Cerebellar nuclear complex (tissue), 1 donor: ENCODE measurements at places on chromosomes 4 and X.

GRCh38 chr4:3244747-3245146 is 4.2 kb upstream of the MSANTD1 start:
- DNase-seq, result no peak

- DNase-seq, result no peak
These were observed 257.7 kb upstream of the GNPDA2 start for GRCh38 chr4:44984083-44984482.

DNA sequence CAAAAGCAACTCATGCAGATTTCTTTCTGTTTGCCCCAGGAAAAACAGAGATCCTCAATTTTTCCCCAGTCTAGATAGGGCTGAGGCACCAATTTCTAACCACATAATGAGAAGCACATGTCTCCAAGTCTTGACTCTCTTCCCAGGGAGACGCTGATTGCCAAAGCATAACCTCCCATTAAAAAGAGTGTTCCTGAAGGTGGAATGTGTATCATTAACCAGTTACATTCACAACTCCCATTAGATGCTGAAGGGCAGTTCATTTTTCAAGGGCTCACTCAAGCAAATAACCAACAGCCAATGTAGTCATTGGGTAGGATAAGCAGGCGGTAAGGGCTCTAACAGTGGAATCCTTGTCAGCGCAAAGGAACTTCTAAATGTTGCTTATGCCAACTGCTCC is 27.5 kb downstream of the TMEM47 start:
- DNase-seq, result no peak

- no peak for DNase-seq
These were observed 897.7 kb downstream of the TRIML1 start for GRCh38 chr4:189036906-189037305.

DNA sequence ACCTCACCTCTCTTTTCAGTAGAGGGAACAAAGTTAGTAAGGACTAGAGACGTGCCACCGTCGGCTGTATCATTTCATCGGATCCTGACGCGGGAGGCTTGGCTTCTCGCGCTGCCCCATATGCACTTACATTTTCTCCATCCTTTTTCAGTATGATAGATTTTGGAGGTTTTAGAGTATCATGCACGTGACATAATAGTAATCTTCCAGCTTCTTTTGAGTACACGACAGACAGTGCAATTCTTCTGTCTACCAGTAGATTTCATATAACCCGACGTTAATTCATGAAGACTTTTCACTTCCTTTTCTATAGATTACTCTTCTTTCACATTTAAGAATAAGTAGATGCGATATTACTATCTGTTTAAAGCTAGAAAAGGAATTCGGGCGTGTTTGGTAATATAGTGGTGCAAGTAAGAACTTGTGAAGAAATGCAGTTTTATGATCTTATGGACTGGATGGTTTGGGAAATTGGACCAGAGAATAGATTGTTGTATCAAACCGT is 1.0 kb downstream of the CDS1 start:
- DNase-seq, result no peak

- no peak for DNase-seq
These were observed 80.5 kb downstream of the CASP3 start for GRCh38 chr4:184568770-184569169.

- DNase-seq, result no peak
These were observed 34.5 kb downstream of the ZFX start for GRCh38 chrX:24184018-24184417.

- DNase-seq, result no peak
These were observed 30.7 kb downstream of the MAP7D3 start for GRCh38 chrX:136220540-136220939.

- no peak for DNase-seq
These were observed 78.0 kb upstream of the BCOR start for GRCh38 chrX:40175511-40176350.

- no peak for DNase-seq
These were observed 200.7 kb upstream of the SPIN4 start for GRCh38 chrX:63551856-63552255.

DNA sequence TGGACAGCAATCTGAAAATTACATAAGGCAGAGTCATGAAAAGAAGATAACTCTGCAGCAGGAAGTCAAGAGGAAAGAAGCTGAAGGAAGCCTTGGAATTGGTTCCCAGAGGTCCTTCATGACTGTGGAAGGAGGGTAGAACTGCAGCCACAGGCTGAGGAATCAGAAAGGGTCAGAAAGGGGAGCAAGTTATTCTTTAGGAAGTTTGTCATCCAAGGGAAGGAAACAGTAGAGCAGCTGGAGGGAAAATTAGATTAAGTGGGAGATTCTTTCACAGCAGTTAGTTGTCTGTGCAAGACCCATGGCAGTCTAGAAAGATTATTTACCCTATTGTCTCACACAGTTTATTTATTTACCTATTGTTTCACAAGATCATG is 9.3 kb upstream of the ADH1C start:
- no peak for DNase-seq

DNA sequence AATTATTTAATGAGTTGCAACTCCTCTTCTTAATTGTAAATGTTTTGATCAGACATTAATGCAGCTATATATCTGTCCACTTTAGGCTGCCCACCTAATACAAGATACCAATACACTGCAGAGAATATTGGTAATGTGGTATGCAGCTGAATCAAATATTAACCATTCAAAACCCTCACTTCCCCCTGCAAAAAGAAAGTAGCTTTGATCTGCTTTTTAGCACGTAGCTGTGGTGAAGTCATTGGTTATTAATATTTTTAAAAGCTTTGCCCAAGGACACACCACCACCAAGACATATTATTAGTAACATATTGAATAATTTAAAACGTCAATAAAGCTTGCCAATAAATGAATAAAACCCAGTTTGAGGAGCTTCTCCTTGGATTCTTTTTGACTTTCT is 28.6 kb upstream of the CYP2U1 start:
- DNase-seq, result no peak

- DNase-seq, result no peak
These were observed 371.5 kb upstream of the MAGEC2 start for GRCh38 chrX:142576615-142577014.

- DNase-seq, result no peak
These were observed 33.5 kb downstream of the ZFP42 start for GRCh38 chr4:188029114-188029513.

DNA sequence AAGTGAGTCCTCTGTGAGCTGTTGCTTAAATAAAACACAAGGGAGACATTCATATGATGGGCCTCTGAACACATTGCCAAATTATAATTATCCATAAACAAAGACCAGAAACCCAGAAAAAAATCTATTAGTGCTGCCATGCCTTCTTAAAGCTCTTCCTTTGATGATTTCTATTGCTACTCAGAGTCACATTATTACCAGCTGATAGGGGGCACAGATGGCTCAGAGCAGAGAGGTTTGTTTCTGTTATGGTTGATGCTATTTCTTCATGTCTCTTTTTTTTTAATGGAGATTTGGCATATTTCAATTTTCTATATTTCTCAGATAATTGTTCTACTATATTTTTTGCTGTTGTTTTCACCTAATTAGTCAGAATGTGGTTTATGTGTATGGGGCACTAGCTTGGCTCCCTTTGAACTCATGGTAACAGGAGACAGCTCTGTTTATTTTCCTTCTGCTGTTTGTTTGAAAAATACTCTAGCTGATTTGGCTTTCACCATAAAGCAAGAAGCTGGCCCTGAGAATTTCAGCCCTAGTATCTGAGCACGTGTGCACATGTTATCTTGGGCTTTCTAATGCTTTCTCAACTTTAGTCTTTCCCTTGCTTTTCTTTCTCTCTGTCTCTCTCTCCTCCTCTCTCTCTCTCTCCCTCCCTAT is 568.8 kb downstream of the PPARGC1A start:
- DNase-seq, result no peak

DNA sequence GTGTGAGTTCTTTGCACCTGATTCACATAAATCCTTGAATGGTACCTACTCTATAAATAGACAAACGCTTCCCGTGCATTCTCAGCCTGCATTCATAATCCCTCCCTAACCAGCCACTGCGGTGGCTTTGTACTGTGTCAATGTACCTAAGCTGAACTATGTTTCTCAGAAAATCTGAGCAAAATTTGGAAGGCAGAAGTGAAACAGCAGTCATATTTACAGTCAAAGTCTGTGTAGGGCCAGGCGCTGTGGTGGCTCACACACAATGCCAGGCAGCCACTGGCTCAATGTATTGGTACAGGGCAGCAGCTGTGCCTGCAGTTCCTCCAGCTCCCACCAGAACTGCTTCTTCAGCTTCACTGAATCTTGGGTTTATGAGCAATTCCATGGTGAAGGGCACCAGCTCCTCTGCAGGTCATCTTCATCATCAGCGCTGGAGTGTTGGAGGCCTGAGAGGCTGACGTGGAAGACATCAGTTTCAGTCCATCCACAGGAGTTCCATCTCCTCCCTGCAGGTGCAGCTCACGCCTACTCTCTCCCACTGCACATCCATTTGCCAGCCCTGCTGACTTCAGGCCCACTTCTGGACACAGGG is 32.3 kb upstream of the IRF2 start:
- no peak for DNase-seq

DNA sequence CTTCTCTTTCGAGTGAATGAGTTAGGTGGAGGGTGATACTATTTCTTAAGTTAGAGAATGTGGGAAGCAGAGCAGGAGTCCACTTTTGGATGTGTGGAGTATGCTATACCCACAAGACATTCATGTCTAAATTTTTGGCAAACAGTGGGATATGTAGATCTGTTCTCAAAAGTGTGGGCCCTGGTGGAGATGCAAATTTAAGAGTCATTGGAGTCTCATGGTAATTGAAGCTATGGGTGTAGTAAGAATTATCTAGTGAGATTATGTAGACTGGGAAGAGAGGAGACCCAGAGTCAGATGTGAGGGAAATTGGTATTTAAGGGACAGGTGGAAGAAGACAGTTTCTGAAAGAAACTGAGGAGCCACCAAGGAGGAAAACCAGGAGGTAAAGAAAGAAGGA is 7.0 kb downstream of the CEP135 start:
- DNase-seq, result no peak

DNA sequence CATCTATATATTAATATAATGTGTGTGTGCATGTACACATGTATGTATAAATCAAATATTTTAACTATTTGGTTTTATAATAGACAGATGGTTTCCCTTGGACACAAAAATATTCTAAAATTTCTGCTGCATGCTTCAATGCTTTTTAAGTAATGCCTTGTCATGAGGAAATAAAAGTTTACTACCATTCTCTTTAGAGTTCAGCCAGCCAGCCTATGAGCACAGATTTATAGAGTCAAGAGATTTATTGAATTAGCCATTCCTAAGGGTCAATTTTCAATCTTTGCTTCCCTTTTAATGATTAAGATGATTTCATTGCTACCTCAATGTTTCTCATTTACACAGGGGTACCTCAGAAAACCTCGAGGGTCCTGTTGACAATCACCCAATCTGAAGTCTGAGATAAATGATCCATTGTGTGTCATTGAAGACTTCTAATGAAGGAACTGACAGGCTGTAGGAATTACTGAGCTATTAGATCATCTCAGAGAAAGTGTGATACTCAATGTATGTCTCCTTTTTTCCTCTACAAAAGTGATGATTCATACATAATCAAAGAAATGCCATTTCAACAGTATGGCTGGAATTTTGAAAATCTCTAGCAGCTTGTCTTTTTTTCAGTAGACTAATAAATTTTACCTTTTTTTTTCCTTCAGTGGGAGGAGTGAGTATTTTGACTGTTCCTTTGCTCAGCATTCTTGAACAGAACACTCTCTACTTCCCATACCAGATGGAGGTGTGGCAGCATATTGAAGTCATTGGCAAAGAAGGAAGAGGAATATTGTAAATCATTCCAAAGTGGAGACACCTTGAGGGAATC is 222.6 kb upstream of the PCDH18 start:
- DNase-seq, result no peak

GRCh38 chr4:55169352-55169961 is 44.1 kb upstream of the KDR start:
- DNase-seq, result no peak

GRCh38 chrX:11481035-11481434 is 184.7 kb downstream of the ARHGAP6 start:
- no peak for DNase-seq

GRCh38 chr4:123871341-123871740 is 474.7 kb downstream of the SPRY1 start:
- no peak for DNase-seq

GRCh38 chr4:10237131-10237530 is 120.5 kb upstream of the WDR1 start:
- DNase-seq, result no peak

GRCh38 chrX:15356444-15356843 is 21.1 kb upstream of the PIGA start:
- DNase-seq, result no peak
